ENCODE measurements at places on chromosomes 11 and 22.

GRCh38 chr11:101915791-101916291 is 481 bp downstream of the ANGPTL5 start:
- DNase-seq: no peak

DNA sequence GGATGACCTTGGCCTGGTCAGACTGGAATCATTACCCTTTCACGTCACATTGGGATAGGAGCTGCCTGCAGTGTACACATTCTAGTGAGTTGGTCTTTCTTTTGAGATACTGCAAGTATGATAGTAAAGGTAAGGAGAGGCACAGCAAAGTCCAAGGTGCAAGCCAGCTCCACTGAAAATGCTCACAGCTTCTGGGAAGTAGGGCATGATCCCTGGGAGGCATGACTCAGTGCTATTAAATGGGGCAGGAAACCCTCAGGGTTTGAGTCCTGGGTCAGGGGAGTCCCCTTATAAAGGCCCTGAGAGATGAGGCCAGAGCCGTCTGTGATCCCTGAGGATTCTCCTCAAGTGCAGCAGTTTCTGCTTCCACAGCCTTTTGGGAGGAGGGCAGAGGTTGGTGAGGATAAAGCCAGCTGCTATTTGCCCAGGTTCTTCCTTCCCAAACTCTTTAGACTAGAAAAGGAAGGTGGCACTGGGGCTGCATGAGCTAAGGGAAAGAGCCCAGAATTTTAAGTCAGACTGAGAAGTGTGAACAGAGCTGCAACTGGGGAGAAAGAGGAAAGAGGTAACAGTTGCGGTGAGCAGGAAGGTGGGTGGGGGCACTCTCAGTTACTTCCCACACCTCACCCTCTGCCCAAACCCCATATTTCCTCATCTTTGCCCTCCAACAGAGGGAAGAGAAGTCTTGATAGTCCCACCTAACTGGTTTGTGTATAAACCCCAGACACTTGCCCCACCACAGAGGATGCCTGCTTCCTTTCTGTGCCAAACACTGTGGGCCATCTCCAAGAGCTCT is 14.4 kb upstream of the OR52K1 start:
- no peak for DNase-seq

- DNase-seq: no peak
Observed at GRCh38 chr11:127625402-127625801, 624.8 kb upstream of the KIRREL3 start.

DNA sequence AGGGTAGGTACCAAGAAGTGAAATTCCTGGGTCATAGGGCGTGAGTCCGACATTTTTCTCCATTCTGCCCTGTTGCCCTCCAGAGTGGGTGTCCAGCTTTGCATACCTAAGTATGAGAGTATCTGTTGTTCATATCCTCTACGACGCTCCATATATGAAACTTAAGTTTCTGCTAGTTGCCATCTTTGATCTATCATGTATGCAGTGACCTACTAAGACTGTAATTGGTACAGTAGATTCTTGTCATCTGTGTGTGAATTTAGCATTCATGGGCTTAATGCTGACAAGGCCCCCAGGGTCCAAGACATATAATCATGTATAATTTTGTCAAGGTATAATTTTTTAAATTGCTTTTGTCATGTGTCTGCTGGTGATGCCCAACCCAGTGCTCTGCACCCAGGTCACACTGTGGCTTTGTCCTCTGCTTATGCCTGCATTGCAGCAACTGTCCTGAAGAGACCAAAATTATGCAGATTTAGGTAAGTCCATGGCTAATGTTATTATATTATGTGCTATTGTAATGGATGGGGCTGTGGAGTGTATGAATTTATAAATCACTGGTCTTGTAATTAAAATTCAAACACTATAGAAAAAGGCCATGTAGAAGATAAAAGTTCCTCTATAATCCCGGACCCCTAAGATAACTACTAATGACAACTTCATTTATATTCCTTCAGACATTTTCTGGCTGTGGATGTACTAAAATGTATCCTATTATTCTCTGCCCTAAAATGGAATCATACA is 12.2 kb downstream of the NEAT1 start:
- peak; percentile 10 for DNase-seq

DNA sequence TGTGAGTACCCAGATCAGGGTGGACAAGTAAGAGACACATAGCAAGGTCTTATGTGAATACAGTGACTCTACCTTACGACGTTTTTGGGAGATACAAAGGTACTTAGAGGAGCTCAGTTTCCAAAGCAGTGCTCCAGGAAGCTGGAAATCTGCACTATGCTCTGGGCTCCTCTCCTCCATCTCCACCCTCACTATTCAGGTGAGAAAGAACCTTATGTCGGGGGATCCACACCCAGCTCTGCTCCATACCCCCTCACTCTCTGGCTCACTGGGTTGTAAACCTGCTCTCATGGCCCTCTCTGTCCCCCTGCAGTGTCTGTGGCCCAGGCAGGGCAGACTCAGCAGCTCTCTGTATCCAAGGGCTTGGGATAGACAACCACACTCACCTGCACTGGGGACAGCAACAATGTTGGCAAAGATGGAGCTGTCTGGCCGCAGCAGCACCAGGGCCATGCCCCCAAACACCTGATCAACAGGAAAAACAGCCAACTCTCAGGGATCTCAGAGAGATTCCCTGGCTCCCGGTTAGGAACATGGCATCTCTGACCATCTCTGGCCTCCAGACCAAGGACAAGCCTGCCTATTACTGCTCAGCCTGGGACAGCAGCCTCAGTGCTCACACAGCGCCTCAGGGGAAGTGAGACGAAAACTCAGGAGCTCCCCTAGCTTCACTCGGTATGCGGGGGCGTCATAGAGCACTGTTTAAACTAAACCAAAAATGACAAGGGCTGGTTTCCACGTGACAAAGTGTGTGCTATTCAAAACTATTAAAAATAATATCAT is 60.9 kb upstream of the TOP3B start:
- no peak for DNase-seq

All from activated T-cell treated with anti-CD3 and anti-CD28 coated beads, Interleukin-2, amount 50 U/mL, for 48 hours (primary cell).